Kidney glomerular epithelial cell (primary cell): ENCODE measurements at places on chromosomes 16 and 17.
A peak's percentile ranks its signal among the peaks of the same experiment; 100 is the strongest.

DNA sequence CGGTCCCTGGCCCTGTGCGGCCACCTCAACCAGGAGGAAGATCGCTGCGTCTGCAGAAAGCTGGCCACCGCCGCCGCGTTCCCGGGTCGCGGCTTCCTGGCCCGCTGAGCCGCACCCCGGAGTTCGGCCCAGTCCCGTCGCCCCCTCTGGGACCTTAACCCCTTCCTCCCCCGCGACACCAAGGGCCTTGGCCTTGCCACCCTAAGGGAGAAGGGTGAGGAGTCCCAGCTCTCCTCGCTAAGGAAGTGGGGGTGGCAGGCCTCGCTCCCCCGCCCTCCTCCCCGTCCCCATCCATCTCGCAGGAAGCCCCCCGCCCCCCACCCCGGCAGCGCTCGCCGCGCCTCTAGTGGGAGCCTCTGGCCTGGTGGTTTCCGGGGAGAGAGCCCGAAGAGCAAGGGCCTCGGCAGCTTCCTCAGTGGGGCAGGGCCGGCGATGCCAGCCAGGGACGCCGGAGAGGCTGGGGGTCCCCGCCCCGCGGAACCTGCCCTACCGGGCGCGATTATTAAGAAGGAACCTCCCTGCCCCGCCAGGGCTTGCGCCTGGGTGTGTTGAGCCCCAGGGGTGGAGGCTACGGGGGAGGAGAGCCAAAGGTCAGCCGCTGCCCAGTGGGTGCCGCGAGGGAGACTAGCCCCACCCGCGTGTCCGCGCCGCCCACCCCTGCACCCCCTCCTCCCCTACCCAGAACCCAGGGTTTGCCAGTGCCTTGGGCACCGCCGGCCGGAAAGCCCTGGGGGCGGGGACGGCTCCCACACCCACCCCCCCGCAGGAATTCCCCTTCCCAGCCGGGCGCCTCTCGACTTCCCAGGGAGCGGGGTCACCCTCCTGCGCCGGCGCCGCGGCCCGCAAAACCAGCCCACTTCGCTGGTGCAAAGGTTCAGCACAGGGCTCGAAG lies 6.8 kb downstream of the CBX4 start:
- DNase-seq, result no peak

DNA sequence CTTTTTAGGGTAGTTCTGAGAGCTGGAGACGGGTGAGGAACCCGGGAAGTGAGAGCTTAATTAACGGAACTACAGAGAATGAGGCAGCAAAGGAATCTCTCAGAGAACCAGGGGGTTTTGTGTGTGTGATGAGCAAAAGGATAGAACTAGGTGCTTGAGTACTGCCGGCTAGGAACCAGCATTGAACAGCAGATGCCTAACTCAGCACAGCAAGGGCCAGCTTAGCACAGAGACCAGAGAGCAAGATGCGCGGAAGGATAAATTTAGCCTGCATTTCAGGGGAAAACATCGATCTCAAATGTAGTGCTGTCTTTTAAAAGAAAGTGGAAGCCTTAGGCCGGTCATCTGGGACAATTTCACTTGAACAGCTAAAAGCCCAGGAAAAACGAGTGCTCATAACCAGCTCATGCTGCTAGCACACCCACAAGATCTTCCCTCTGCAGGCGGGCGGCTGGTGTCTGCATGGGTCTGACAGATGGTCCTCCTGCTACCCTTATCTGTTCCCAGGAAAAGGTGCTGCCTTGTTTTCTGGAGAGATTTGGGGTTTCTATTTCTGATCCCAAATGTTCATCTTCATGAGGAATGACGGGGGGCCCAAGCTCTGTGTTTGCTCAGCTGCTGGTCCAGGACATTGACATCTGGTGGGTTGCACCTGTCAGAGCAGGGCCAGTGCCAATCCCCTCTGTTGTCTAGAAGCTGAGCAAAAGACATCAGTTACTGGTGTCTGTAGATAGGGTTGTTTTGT lies 103.9 kb downstream of the SOCS1 start:
- no peak for DNase-seq

DNA sequence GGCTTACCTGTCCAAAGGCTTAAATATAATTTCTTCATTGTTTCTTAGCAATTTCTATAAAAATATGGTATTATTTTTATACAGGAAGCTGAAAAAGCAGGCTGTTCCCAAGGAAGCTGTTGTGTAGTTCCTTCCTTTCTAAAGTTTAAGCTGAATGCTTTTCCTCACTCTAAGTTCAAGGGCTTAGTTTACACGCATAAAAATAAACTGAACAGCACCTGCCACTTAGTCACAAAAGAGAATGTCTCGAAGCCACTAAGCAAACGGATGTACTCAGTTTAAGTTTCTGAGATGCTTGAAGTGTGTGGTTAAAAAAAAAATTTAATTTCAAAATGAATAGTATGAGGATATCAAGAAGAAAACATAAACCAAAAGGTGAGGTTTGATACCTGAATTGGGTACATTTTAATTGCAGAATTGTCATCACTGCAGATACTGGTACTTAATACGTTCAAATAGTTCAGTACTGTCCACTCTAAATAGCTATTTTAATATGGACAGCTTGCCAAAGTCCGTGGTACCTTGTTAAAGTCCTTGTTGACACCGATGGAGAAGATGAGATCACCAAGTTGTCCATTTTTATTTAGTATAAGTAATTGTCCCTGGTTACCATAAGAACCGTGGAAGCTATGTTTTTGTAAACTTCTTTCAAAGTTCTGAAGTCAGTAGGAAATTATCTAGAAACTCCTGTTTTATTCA lies 38.1 kb downstream of the MRTFB start:
- DNase-seq, result no peak

GRCh38 chr17:82458885-82459424 lies 414 bp downstream of the NARF start:
- DNase-seq, result peak; percentile 24

DNA sequence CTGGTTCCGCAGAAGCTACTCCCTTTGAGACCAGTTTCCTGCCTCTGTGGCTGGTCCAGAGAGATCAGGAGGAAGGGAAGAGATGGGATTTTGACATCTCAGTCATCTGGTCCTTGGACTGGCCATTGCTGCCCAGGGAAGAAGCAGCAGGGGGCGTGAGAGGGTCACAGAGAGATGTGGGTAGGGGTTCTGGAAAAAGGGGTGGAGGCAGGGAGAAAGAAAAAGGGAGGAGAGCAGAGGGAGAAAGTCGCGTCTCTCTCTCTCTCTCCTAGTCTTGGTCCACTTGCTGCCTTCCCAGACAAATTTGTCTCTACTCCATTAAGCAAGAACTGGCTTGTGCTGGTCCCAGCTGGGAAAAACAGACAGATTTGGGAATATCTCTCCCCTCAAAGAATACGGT lies 4.4 kb downstream of the SHBG start:
- DNase-seq, result no peak

GRCh38 chr17:77609553-77610517 lies 348.7 kb upstream of the TNRC6C start:
- no peak for DNase-seq

DNA sequence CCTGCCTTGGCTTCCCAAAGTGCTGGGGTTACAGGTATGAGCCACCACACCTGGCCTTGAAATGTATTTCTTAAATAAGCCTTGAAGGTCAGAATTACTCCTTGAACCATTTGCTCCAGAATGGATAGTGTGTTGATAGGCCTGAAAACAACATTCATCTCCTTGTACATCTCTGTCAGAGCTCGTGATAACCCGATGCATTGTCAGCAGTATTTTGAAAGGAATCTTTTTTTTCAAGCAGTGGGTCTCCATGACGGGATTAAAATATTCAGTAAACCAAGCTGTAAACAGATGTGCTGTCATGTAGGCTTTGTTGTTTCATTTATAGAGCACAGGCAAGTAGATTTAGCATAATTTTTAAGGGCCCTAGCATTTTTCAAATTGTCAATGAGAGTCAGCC lies 16.6 kb downstream of the NSRP1 start:
- DNase-seq, result no peak
